Epithelial cell of proximal tubule (primary cell): ENCODE measurements at places on chromosomes 1 and 21. TPM values are rescaled to one million over a fixed set of nuclear protein-coding genes. Genes with fewer than 3 reads are reported as not detected.

SGIP1 gene
- total RNA-seq, result 6.9 and 8.3 TPM in 2 replicates

SASS6 gene
- total RNA-seq, result 8.2 TPM in 2 replicates

XKR8 gene
- 10.3 and 11.1 TPM in 2 replicates for total RNA-seq

SLC25A34 gene
- 0.07 and 0.75 TPM in 2 replicates for total RNA-seq

- DNase-seq, result no peak
Measured at GRCh38 chr1:151435174-151435573, 24.1 kb downstream of the POGZ start.

GRCh38 chr1:109573785-109574184 lies 25.4 kb downstream of the GNAI3 start:
- no peak for DNase-seq

GRCh38 chr1:247118946-247119446 lies 14.8 kb upstream of the ZNF669 start:
- no peak for DNase-seq

DNA sequence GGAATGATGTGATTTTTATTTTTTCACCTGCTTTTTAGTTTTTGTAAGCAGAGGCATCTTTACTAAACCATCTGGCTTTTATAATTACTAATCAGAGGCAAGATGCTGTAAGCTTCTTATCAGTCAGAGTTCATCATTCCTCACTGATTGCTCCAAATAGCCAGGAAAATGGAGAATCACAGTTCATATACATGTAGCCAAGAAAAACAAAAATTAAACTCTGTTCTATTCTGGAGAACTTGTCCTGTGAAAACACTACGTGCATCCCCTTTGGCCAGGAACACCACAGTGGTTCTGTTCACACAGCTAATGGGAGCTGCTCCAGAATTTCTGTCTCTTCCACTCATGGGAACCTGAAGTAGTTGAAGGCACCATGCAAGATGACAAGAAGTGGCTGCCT lies 725.5 kb upstream of the CHRM3 start:
- no peak for DNase-seq

GRCh38 chr1:96721053-96721415 lies 550 bp upstream of the PTBP2 start:
- no peak for DNase-seq

DNA sequence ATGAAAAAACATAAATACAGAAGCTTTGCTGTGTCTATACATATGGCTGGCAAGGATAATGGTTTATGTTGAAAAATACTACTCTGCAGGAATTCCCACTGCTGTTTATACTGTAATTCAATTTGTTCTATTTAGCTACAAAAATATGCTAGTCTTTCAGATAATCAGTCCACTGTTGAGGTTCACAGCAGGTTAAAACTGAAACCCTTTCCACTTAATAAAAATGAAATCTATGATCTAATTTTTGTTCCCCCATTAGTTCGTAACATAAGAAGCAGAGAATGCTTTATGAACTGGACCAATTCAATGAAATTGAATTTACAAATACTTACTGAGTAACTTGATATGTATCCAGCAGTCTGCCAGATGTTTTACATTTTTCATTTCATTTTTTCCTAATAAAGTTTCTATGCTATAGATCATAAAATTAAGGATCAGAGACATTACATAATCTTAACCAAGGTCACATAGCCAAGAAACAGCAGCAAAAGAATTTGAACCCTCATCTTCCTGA lies 360.1 kb upstream of the BEND5 start:
- DNase-seq, result no peak

DNA sequence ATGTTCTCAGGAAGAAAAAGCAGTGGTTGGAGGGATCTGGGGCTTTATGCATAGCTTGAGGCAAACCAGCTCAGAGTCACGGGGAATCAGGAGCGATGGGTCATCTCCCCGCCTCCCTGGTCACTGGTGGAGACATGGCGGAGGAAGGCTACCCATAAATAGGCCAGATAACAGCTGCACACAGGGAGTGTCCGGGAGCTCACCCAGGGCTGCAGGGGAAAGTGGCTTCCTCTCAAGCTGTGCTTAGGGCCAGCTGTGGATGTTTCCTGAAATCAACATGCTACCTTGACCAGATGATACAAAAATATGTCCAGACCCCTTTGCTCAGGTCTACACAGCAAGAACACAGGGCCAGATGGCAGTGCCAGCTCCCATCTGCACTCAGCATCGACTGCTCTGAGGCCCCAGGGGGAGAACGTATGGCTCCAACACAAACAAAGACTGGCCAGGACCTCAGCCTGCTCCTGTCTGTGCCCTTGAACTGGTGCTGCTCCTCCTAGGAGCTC lies 27.1 kb upstream of the RERE start:
- DNase-seq, result no peak

DNA sequence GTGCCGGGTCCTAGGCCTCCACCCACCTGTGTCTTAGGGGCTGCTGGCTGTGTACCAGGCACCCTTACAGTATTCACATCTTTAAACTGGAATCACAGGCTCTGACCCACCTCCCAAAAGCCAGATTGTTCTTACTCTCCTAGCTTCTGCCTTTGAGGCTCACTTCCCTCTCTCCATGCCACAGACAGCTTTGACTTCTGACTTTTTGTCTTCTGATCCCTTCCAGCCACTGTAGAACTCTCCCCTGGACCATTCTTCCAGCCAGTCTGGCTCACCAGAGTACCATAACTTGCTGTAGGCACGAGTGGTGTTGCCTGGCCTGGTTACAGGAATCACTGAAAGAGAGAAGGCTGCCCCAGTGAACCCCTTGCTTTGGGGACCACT lies 58.1 kb upstream of the STUM start:
- DNase-seq, result no peak

- no peak for DNase-seq
Measured at GRCh38 chr1:31901838-31902509, 36.2 kb downstream of the PTP4A2 start.

DNA sequence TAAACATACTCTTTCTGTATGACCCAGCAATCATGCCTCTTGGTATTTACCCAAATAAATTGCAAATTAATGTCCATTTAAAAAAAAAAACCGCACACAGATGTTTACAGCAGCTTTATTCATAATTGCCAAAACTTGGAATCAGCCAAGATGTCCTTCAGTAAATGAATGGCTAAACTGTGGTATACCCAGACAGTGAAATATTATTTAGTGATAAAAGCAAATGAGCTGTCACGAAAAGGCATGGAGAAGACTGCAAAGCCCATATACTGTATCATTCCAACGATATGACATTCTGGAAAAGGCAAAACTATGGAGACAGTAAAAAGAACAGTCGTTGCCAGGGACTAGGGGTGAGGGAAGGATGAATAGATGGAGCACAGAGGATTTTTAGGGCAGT lies 77.0 kb upstream of the FAM20B start:
- DNase-seq, result no peak

GRCh38 chr1:170978371-170978910 lies 43.1 kb downstream of the MROH9 start:
- no peak for DNase-seq

GRCh38 chr1:202200112-202200548 lies 6.5 kb downstream of the LGR6 start:
- no peak for DNase-seq

DNA sequence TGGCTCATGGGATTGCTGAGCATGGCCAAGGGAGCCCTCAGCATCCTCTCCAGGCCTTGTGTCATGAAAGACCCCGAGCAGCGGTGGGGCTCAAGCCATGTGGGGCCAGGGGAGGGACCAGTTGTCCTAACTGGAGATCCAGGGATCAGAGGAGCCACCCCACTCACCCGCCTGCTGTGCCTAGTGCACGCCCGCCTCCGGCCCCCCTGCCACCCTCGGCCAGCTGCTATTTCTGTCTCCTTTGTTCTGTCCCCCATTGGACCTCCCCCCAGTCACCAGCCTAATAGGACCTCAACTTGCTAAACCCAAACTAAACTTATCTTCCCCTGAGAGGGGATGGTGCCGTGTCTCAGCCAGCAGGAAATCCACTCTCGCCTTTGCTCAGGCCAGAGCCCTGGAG lies 44.4 kb downstream of the TP73 start:
- DNase-seq, result no peak

GRCh38 chr1:75791022-75791421 lies 5.0 kb downstream of the RABGGTB start:
- DNase-seq, result no peak

DNA sequence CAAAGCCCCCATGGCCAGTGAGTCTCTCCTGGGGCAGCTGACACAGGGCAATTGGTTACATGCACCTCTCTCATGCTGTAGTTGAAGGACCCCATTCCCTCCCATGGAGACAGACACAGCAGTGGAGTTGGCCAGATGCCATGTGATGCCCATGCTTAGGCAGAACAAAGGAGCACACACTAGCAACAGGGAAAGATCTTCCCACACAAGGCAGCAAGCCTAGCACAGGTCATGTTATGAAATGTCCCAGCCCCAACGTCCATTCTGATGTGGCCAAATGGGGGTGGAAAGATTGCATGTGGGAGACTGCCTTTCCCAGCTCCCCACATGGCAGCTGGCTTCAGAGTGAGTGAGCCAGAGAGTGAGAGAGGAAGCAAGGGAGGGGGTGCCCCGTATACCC lies 34.5 kb downstream of the AADACL4 start:
- no peak for DNase-seq

GRCh38 chr1:223620297-223620897 lies 45.1 kb downstream of the CAPN8 start:
- DNase-seq, result peak; percentile 25

- no peak for DNase-seq
Measured at GRCh38 chr1:4393191-4393590, 261.2 kb upstream of the AJAP1 start.

DNA sequence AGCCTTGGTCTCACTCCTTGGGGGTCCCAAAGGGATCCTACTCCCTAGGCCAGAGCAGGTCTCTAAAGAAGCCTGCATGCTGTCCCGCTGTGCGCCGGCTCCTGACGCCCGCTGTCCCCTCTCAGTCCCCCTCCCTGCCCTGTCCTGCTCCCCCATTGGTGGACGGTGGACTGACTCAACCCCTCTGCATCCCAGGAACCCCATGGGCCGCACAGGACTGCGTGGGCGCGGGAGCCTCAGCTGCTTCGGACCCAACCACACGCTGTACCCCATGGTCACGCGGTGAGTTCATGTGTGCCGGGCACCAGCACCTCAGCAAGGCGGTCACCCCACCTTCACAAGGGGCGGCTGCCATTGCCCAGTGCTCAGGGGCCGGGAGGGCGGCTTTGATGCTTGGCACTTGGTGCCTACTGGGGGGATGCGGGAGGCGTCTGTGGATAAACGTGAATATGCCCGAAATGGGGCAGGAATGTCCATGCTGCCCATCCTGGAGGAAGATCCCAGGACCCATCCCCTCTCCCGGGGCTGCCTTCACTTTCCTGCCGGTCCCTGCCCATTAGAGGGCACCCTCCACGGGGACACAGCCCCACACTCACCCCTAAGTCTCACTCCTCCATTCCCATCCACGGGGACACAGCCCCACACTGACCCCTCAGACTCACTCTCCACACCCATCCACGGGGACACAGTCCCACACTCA lies 20.2 kb upstream of the LRRC3 start:
- DNase-seq, result no peak

DNA sequence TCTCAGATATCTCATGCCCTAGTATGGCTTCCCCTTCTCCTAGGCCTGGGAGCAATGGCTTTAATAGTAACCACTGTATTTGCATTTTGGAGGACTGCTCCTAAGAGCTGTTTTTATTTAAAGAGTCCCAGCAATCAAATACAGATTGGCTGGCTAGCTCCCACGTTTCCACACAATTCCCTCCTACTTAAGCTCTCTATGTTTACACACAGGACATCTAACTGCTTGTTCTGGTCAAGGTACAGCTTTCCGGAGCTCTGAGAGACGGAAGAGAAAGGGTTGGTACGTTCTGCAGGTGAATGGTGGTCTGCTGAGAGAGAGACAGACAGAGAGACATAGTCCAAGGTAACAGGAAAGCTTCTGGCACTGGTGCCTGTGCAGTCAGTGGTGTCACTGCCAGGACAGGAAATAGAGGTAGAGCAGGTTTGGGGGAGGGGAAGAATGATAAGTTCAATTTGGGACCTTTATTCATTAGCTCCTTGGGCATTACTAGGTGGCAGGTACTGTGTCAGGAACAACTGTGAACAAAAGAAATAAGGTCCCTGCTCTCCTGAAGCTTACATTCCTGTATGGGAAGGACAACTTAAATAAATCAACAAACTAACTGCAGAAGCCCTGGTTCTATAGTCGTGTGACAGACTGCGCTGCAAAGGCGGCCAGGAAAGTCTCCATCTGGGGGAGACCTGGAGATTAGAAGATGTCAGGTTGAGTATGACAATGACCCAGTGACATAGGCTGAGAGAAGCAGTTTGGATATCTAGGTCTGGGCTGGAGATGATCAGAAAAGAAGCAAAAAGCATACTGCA lies 1.2 kb upstream of the SLC25A33 start:
- no peak for DNase-seq

- DNase-seq, result no peak
Measured at GRCh38 chr1:37861151-37861550, 1.8 kb upstream of the MTF1 start.

DNA sequence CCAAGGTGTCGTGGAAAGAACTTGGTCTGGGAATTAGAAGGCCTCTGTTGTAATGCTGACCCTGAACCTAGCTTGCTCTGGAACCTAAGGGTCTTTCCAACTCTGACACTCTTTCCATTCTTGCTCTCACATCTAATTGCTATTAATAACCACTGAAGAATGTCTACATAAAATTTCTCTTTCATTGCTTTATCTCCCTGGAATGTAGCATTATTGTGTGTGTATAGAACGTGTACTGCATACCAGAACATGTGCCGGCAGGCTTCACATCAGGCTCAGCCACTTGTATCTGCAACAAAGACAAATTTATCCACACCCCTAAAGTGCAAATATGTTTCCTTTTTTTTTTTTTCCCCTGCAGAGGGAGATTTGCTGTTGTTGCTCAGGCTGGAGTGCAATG lies 13.9 kb upstream of the LAX1 start:
- DNase-seq, result no peak

- no peak for DNase-seq
Measured at GRCh38 chr1:112772781-112773180, 57.6 kb upstream of the PPM1J start.

- peak; percentile 72 for DNase-seq
Measured at GRCh38 chr1:172359491-172359999, 60.9 kb upstream of the C1orf105 start.

DNA sequence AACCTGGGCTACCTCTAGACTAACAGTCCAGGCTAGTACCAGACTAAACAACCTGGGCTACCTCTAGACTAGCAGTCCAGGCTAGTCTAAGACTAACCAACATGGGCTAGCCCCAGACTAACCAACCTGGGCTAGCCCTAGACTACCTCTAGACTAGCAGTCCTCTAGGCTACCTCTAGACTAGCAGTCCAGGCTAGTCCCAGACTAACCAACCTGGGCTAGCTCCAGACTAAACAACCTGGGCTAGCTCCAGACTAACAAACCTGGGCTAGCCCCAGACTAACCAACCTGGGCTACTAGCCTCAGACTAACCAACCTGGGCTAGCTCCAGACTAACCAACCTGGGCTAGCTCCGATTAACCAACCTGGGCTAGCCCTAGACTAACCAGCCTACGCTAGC lies 2.0 kb downstream of the TFF2 start:
- DNase-seq, result no peak
